ENCODE measurements at places on chromosomes 1 and 21. TPM values are rescaled to one million over a fixed set of nuclear protein-coding genes. Genes with fewer than 3 reads are reported as not detected.

Gene C4BPA
- 0.58 TPM for total RNA-seq

Gene KPRP
- not detected for total RNA-seq

Gene PSRC1
- 22.7 TPM for total RNA-seq

Gene LRRC71
- 0.20 TPM for total RNA-seq

Gene TNFRSF18
- total RNA-seq: not detected

Data from A549 treated with CpdA at 1 μM for 4 hours (cell line).